ENCODE measurements at places on chromosomes 5 and 9.

DNA sequence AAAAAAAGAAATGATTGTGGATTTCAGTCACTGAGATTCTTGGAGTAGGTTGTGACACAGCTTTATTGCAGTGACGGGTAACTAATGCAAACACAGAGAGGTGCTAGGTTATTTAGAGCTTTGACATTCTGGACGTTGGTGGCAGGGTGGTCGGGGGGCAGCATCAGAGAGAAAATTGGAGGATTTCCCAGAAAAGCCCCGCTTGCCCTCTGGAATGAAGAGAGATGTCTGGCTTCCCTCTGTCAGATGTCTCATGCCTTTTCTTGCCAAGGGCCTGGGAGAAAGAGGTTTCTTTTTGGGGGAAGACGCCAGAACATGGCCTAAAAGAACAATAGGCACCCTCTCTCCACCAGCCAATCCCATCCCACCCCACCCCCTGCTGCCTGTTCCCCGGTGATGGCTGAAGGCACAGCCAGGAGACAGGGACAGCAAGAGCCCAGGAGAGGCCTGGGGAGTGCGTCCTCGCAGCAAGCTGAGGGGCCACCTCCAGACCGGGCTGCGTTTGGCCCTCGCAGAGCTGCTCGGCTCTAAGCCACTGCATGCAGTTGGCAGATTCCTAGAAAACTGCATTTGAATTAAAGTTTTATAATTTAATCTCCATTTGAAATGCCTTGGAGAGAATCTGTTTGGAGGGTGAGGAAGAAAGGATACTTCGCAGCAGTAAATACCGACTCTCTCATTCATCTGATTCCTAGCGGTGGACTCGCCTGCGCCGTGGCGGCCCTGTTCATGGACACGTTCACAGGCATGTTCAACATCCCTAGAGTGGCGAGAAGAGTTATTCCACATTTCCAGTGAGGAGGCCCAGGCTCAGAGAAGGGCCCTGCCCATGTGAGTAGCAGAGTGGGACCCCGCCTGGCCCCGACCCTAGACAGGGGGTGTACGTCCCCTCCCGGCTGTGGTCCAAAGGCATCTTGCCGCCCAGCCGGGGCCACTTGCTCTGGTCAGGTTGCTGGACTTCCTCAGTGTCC lies 55.7 kb downstream of the TSPAN17 start:
- no peak for DNase-seq

DNA sequence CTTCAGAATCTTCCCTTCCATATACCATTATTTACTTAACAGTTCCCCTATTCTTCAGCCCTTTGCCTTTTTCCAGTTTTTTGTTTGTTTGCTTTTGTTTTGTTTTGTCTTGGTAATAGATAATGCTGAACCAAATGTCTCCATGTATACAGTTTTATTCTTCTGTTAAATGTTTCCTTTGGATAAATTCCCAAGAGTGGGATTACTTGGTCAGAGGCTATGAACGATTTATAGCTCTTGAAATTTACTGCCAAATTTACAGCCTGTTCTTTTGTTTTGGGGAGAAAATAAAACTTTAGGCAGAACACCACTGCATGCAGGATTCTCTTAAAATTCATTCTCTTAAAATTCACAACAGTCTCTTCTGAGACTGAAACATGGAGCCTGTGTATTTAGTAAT lies 38.6 kb downstream of the NR4A3 start:
- no peak for DNase-seq

GRCh38 chr5:150064681-150065220 lies 21.6 kb downstream of the CSF1R start:
- DNase-seq = no peak

- DNase-seq = no peak
These were observed 171.1 kb downstream of the SAXO1 start for GRCh38 chr9:18861609-18862544.

DNA sequence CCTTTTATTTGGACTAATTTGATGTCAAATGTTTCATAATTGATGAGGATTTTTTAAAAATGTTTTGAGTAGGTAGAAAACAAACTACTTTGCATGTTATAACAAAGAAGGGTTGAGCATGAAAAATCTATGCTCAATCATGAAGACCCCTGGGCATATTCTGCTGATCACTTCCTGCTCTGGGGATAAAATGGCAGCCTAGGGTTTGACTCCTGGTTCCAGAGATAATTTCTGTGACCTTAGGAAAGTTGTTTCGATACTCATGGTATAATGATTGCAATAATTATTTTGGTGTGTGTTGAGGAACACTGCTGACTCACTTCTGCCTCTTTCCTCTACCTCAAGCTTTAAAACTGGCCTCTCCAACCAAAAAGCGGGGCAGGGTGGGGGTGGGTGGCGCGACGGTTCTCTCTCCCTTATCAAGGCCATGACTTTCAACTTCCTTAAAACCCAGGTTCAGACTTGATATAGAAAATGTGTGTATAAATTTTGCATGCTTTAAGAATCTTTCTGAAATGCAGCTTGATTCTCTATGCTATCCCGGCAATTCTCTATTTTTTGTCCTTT lies 6.0 kb upstream of the PIP5K1B start:
- no peak for DNase-seq

DNA sequence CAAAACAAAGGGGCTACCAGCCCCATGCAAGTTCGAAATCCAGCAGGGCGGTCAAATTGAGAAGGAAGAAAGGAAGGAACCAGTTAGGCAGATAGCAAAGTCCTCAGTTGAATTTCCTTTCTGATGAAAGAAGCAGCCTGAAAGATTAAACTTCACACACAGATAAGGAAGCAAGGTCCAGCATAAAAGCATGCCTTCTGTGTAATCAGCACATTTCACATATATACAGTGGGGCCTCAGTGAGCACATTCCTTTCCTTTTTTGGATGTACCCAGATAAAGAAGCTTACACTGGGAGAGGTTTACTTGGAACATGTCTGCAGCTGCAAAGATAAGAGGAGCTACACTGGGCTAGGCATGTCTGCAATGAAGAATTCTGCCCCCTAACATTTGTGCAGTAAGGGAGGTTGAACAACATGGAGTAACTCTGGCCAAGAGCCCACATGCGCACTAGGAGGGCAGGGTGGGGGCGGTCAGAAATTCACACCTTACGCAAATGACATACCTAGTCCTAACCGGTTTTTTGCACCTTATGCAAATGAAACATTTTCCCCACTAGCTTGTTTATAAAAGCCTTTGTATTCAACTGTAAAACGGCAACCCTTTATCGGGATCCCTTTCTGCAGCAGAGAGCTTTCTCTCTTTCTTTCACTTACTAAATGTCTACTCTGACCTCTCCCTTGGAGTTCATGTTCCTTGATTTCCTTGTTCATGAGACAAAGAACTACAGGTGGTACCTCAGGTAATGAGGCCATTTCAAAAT lies 149.7 kb upstream of the FBXL17 start:
- DNase-seq = no peak

- no peak for DNase-seq
These were observed 1530.6 kb downstream of the EFNA5 start for GRCh38 chr5:106140101-106140500.

DNA sequence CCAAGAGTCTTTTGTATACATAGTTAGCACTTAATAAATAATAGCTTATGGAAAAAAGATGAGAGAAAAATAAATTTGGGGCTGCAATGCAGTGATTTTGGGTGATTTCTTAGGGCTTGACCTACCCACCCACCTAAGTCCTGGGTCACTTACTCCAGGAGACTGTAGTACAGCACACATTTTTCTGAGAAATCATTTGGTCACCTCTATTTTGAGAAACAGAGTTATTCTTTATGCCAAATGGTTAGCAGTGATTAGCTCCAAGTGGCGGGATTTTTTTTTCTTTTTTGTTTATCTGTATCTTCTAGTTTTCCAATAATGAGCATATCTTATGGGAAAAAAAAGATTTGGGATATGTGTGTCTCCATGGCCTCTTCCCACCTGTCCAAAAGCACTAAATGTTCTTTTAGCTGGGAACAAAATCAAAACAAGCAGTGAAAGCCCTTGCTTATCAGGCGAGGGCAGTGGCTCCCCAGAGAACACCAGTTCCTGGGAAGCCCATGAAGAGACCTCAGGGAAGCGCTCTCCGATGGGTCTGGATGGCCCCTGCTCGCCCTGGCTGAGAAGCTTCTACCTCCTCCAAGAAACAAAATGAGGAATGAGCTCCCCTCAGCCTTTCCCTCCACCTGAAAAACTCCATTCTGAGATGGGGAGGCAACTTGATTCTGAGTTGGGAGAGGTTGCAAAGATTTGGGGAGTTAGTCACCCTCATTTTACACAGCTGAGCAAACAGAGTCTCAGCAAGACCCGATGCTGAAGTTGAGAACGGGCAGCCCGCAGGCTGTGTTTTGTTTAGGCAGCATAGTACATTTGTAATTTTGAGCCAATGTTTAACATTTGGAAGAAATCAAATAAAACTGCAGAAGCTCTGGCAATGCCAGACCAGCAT lies 69.9 kb downstream of the CYFIP2 start:
- DNase-seq = no peak
